ENCODE measurements at places on chromosomes 11 and 22.

DNA sequence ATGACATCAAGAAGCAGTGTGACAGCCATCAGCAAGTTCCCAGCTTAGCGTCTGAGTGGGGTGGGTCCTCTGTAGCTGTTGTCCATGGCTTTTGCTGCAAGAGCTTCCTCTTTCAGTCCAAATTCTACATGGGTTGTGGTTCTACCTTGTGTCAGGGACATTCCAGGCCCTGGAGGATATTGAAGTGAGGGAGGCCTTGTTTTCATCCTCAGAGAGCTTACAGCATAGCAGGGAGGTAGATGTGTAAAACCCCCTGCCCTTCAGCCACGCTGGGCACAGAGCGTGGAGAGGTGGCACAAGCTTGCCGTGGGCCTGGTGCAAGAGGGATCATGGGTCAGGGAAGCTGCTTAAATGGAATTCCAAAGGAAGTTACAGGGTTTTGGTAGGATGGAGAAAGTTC is 93.9 kb downstream of the GRIK4 start:
- DNase-seq: no peak

DNA sequence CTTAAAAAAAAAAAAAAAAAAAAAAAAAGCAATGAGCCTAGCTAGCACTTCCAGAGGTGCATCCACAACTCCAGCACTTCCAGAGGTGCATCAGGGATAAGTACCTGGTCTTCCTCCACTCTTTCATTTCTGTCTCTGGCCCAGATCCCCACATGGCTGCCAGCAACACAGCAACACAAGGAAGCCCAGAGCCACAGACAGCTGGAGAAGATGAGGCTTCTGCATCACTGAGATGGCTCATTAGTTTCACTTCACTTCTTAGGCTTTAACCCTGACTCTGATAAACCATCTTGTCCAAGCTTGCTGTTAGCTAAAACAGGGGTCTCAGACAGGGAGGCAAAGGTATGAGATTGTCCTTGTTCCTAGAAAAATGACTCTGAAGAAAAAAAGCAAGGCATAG is 35.6 kb downstream of the PC start:
- DNase-seq: no peak

DNA sequence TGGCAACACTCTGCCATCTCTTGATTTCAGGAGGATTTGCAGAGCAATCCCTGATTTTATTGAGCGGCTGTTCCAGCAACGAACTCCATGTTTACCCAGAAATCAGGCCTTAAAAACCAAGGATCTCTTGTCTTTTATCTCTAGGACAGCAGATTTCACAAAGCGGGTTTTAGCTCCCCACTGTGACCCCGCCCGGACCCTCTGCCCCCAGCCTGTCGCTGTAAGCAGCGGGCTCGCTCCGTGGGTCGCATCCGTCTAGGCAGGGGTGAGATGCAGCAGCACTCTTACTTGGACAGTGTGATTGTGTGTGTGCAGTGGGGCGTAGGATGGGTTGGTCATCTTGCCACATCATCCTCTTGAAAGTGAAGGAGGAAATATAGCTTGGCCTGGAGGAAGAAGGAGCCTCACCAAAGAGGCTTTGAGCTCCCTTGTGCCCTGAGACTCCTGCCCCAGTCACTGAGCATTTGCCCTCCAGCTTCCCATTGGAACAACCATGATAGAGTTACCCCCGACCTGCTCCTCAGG is 189.2 kb upstream of the TBCEL start:
- DNase-seq: no peak

DNA sequence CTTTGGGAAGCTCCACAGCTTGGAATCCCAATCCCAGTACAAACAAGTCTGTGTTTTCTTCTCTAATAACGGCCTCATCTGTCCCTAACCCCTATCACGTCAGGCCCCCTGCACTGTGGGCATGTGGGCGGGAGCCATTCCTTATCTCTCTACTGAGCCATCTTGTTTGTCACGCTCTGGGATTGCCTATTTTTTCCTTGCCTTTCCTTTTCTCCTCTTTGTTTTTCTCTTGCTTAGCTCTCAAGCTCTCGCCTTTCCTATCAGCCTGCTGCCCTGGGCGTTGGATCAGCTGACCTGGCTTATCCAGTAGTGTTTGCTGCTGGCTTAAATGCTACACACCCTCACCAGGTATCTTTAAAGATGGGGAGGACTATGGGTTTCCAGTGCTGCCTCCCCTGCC is 35.8 kb downstream of the ARHGAP1 start:
- DNase-seq: no peak

GRCh38 chr11:78399136-78399535 is 18.5 kb downstream of the GAB2 start:
- no peak for DNase-seq

GRCh38 chr11:61728940-61729219 is 23.6 kb upstream of the MYRF start:
- no peak for DNase-seq

DNA sequence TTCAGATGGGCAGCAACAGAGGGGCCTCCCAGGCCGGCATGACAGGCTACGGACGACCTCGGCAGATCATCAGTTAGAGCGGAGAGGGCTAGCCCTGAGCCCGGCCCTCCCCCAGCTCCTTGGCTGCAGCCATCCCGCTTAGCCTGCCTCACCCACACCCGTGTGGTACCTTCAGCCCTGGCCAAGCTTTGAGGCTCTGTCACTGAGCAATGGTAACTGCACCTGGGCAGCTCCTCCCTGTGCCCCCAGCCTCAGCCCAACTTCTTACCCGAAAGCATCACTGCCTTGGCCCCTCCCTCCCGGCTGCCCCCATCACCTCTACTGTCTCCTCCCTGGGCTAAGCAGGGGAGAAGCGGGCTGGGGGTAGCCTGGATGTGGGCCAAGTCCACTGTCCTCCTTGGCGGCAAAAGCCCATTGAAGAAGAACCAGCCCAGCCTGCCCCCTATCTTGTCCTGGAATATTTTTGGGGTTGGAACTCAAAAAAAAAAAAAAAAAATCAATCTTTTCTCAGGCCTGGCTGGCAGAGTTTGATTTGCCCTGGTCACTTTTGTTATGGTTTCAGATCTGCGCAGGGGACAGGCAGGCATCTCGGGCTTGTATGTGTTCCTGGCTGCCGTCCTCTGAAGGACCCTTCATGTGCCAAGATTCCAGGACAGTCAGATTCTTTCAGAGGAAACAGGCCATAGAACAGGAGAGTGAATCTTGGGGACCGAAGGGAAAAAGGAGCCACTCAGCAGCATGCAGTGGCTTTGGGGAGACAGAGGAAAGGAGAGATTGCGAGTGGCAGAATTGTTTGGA is 5.3 kb downstream of the TAGLN start:
- DNase-seq: no peak

- no peak for DNase-seq
These were observed 317 bp downstream of the BDNF start for GRCh38 chr11:27699926-27700350.

GRCh38 chr22:30245181-30245984 is 1.2 kb downstream of the LIF start:
- DNase-seq: no peak

DNA sequence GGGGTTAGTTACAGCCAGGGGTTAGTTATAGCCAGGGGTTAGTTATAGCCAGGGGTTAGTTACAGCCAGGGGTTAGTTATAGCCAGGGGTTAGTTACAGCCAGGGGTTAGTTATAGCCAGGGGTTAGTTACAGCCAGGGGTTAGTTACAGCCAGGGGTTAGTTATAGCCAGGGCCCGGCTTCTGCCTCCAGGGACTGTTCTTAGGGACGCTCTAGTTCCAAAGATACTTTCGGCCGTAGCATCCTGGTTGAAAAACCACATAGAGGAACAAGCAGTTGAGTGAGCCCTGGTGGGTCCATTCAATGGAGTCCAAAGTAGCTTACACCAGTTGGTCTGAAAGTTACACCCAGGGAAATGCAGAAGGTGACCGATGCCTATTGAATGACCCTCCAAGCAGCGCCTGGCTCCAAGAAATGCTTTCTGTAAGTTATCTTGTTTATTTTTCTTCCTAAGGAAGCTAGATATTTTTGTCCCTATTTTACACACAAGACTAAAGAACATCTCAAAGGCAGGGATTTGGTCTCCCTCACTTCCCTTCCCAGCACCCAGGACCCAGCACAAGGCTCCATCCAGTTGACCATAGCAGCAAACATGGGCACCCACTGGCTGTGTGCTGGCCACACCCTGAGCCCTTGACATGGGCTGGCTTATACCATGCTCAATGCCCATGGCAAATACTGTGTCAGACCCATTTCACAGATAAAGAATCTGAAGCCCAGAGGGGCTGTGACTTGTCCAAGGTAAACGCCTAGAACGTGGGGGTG is 49.7 kb upstream of the SHISAL1 start:
- no peak for DNase-seq

DNA sequence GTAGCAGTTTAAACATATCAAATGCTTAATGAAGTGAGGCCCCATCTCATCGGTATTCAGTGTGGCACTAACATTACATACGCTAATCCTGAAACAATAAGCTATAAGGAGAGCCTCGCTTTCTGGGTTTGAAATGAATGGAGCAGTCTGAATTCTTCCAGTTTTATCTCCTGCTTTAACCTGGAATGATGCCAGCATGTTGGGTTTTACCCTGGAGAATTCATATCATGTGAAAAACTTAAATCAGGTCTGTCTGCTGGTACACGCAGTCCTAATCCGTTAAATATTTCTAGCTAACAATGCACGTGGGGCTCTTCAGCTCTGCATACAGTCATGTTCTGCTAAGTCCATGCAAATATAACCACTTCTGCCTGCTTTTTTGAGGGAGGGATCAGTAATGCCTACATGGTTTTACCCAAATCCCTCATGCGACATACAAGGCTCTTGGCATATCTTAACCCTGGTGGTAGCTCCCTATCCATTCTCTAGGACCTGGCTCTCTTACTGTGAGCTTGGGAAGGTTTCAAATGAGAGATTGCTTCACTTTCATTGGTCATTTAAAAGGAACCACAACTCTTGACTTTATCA is 92.7 kb downstream of the COMMD9 start:
- no peak for DNase-seq

DNA sequence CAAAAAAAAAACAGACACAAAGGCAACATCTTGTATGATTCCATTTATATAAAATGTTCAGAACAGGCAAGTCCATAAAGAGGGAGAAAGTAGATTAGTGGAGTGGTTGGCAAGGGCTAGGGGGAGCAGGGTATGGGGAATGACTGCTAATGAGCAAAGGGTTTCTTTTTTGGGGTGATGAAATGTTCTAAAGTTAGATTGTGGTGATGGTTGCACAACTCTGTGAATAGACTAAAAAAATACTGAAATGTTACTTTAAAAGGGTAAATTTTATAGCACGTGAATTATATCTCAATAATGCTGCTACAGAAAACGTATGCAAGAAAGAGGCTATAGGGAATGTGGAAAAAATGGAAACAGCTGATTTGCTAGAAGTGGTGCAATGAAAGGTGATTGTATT is 155.1 kb downstream of the TENM4 start:
- DNase-seq: no peak

Data from activated T-cell treated with anti-CD3 and anti-CD28 coated beads for 1 hour (primary cell).